NCI-H510A (cell line): ENCODE measurements at places on chromosomes 6 and 20.

GRCh38 chr6:97215157-97215769 lies 67.8 kb downstream of the MMS22L start:
- no peak for DNase-seq

DNA sequence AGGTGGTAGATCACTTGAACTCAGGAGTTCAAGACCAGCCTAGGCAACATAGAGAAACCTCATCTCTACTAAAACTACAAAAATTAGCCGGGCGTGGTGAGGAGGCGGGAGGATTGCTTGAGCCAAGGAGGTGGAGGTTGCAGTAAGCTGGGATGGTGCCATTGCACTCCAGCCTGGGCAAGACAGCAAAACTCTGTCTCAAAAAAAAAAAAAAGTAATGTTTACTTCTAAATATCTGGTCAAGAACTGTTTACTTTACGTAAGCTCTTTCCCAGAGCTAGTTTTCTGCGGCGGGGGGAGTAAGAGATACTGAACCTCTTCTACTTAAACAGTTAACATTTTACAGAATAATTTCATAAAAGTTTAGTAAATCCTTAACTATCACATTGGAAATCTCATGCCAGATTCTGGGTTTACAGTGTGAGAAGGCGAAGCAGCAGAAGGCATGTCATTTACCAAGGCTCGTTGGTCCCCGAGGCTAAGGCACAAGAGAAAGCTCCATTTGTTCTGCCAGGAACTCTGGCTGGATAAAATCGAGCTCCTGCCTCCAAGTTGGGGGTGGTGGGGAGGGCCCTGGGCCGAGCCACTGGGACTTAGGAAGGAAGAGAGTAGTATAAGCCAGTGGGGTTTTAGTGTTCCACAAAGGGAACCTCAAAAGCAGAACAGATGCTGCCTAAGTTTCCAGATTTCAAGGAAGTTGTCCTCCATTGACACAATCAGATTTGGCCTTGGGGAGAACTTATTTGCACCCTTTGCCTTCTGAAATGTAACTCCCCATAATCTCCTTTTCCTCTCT lies 41.7 kb downstream of the ARFGEF2 start:
- no peak for DNase-seq

GRCh38 chr6:83804886-83805285 lies 48.3 kb upstream of the RIPPLY2 start:
- no peak for DNase-seq

DNA sequence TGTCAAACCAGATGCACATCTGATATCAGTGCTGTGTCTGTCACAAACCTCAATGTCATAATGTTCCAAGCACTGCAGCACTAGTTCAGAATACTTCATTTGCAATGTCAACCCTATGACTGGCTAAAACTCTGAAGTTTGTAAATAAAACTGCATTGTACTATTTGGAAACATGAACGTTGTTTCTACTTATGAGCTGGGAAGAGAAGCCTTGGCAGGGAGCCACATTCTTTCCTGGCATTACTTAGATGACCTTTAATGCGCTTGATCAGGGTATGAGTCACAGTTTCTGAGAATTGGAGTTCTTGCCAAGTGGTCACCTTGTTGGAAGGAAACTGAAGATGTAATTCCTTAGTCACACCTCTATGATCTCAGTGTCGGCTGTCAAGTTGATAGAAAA lies 664.8 kb upstream of the MMS22L start:
- DNase-seq, result no peak

- no peak for DNase-seq
These were observed 130.8 kb downstream of the TPBG start for GRCh38 chr6:82494367-82494766.

DNA sequence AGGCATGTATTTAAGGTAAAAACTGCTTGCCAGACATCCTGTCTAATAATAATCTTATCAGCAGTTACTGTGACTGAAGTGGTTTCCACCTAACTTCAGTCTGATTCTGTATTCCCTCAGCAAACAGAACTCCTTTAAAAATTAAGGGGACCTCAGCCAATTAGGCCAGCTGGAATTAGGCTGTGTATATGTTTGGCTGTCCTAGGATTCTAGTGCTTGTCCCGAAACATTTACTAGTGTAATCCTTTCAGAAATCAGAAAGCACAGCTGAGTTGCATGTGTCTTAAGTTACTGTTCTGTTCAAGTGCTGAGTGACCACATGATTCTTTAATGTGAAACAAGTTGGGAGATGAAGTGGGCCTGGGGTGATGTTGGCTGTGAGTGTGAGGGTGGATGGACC lies 120.9 kb upstream of the SUPT3H start:
- no peak for DNase-seq

- no peak for DNase-seq
These were observed 485.5 kb downstream of the MMUT start for GRCh38 chr6:48977573-48977972.

DNA sequence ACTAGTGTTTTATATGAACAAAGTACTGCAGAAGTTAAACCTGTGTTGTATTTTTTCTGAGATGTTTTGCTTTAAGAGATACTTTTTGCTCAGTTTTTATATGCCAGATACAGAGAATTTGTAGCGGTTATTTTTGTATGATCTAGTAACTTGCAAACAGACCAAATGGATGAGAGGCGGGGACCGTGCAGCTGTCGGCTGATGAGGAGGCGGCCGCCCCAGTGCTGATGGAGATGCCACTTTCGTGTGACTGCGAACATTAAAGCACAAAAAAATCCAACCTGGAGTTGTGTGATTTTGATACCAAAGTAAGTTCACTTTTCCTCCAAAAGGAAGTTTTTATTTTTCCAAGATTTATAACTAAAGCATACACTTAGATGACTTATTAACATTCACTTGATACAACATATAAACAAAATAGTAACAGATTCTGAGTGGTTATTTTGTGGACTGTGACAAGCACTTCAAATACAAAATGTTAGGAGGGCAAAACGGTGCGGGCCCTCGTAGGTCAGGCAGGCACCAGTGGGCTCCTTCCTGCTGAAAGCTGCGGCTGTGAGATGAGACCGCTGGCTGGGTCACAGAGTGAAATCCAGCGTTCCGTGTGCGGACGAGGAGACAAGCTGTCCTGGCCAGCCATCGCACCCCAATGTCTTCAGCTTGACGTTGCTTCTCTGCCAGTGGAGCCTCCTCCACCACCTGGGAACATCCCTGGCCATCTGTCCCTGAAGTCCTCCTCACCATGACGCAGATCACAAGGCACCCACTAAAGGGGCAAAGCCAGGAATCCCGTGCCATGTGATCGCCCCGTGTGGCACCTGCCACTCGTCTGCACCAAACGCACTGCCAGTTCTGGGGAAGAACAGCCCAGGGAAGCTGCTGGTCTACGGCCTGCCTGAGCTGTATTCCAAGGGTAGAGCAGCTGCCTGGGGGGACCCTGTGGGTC lies 4.0 kb upstream of the OGFR start:
- no peak for DNase-seq

GRCh38 chr20:13554706-13555105 lies 84.0 kb downstream of the TASP1 start:
- DNase-seq, result no peak

GRCh38 chr6:63787021-63787420 lies 151.4 kb downstream of the PHF3 start:
- no peak for DNase-seq

- DNase-seq, result no peak
These were observed 21.9 kb upstream of the SH3BGRL2 start for GRCh38 chr6:79609225-79609595.

- no peak for DNase-seq
These were observed 131.0 kb downstream of the IMPG1 start for GRCh38 chr6:75941509-75941908.

GRCh38 chr6:157885876-157886275 lies 62.8 kb downstream of the SNX9 start:
- DNase-seq, result no peak

DNA sequence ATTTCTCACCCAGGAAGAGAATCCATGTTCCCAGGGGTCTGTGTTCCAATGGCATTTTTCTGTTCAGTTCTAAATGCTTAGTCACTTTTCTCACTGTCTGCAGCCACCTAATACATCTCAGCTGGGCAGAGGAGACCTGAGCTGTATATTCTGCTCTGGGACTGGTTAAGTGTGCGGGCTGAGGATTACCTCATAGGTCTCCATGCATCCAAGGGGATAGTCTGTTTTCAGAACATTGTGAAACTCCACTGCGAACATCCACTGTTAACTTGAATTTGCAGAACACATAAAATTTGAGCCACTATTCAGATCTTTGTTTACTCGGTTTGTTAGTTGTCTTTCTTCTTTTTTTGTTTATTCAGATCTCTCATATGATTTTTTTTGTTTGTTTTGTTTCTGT lies 947.1 kb downstream of the TFAP2A start:
- DNase-seq, result no peak

DNA sequence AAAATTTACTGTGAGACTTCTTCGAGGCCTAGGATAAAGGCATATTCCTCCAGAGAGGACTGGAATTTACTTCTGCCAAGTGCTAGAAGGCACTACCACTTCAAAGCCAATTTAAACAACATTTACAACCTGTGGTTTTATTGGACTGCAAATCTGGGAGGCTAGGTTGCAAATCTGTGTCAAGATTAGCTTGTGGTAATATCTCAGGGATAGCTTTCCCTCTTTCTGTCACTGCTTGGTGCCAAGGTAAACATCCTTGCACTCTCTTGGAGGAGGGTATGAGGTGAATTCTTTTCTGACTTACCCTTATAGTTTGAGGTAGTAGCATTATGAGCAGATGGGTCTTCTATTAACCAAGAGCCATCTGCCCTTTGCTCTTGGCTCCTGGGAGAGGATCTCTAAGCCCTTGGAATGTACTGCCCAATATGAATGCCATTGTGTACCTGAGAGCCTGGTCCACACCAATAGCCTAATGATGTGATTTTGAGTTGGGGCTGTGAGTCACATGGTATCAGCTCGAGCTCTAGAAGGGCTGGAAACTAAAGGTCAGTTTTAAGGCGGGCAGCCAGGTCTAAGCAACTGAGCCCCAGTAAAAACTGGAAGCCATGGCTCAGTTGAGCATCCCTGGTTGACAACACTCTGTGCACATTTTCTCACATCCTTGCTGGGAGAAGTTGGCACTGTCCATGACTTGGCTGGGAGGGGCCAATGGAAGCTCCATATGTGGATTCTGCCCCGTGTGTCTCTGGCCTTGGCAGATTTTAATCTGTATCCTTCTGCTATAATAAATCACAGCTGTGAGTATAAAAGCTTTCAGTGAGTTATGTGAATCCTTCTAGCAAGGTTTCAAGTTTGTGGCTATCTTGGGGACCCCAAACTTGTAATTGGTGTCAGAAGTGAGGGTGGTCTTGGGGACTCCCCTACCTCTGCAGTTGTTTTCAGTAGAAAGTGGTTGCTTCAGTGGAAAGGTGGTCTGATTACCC lies 188.1 kb downstream of the UBE3D start:
- DNase-seq, result no peak

- DNase-seq, result no peak
These were observed 249.1 kb downstream of the COL12A1 start for GRCh38 chr6:74956559-74957428.

DNA sequence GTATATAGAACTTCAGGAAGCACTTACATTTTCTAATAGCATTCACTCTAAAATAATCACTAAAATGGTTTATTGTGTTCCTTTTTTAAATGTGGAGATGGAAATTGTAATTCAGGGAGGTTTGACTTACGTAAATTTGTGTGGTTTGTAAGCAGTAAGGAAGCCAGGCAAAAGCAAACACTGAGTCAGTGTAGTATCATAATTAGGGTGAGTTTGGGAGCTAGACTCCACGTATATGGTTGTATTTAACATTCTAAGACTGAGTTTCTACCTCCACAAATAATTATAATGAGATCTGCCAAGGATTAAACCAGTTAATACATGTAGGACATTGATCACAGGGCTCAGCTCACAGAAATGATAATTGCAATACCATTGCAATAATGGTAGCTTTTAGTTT lies 425.5 kb downstream of the CBLN4 start:
- no peak for DNase-seq

GRCh38 chr20:7841971-7842310 lies 98.3 kb downstream of the HAO1 start:
- no peak for DNase-seq
